Stimulated activated CD8-positive, alpha-beta memory T cell treated with anti-CD3 and anti-CD28 coated beads, Interleukin-2, amount 100 ng/mL, for 48 hours (primary cell): ENCODE measurements at places on chromosomes 4 and X.

DNA sequence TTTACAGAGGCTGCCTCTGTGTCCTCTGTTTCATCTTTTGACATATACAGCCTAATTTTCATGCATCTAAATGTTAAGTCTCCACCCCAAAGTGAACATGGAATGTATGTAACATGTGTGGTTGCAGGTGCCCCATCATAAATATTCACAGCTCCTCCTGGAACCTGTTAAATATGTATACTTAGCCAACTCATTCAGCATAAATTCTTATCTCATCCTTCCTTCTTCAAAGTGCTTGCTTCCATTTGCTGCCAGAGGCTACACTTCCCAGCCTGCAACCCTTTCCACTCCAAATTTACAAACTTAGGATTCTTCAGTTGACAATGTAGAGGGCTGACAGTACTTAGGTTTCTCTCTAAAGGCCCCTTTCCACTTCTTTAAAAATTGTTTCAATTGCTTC is 60.6 kb downstream of the F8 start:
- no peak for DNase-seq

DNA sequence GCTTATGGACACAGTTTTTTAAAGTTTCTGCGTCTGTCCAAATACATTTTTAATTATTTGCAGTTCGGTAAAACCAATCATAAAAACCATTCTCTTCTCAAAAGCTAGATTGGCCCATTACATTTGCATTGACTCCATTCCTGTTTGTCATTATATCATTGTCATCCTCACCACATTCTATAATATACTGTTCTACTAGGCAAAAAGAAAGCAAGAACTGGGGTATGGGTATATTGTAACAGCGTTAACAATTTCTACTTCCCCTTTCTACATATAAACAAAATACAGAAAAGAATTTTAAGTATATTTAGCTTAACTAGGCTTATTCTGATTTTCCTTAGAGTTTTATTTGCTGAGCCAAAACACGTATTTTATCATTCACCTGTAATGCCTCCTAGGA is 91.8 kb downstream of the RAP1GDS1 start:
- DNase-seq = no peak

- no peak for DNase-seq
Observed at GRCh38 chr4:5988086-5988845, 30.0 kb downstream of the C4orf50 start.

- no peak for DNase-seq
Observed at GRCh38 chr4:173530326-173531085, 477 bp upstream of the HAND2 start.

DNA sequence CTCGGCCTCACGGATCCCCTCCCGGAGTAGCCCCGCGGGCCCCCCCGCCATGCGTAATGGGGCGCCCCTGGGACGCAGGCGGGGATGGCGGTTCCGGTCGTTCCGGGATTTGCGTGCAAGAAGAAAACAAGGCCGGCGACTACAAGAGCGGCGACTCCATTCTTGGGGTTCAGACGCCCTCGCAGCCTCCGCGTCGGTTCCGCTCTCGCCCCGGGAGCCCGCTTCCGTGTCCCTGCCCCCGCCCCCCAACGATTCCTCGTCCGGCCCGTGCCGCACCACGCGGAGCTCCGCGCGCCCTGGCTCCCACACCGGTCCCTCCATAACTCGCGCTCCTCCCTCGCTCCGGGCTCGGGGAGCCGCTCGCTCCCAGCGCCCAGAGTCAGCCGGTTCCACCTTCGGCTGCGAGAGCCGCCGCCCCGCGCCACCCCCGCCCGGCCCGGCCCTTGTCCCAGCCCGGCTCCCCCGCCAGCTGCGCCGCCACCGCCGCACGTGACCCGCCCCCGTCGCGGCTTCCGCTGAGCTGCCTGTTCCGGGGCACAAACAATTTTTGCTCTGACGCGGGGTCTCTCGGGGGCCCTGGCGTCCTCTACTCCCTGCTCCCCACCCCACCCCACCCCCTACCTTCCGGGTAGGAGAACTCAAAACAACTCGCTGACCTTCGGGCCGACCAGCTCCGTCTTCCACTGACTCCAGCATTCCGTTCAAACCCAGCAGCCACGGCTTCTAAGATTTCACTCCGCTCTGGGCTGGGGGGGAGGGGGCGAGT is 78.8 kb upstream of the BCOR start:
- DNase-seq = peak; percentile 61

DNA sequence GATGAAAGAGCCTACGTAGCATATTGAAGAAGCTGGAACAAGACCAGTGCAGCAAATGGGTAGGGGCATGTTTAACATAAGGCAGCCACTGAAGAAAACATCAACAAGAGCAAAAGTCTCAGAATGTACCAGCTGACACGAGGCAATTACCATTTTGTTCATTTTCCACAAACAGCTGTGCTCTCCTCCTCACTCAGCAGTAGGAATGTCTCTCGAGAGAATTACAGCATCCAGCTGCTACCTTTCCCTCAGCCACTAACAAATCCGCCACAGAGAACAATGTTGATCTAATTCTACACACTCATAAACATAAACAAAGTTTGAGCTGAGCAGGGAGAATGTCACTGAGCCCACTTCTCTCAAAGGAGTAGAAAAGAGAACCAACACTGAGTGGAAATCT is 68.0 kb downstream of the OPHN1 start:
- DNase-seq = no peak

- no peak for DNase-seq
Observed at GRCh38 chr4:110619463-110620247, 3.2 kb downstream of the PITX2 start.

GRCh38 chr4:173837517-173837916 is 307.5 kb upstream of the HAND2 start:
- no peak for DNase-seq

DNA sequence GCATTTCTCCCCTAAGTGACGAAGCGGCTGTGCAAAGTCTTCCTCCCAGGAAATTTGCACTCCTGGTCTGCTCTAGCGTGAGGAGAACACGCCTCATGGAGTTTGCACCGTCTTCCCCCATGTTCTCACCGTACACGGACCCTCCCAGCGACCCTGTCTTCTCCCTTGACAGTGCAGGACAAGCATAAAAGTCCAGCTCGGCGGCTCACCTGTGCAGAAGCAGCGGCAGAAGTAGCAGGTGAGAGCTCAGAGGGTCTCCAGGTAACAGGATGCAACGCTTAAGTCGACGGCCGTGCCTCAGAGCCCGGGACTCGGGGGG is 314 bp downstream of the P2RY8 start:
- DNase-seq = no peak

GRCh38 chr4:165293061-165293460 is 34.4 kb upstream of the MSMO1 start:
- DNase-seq = no peak

DNA sequence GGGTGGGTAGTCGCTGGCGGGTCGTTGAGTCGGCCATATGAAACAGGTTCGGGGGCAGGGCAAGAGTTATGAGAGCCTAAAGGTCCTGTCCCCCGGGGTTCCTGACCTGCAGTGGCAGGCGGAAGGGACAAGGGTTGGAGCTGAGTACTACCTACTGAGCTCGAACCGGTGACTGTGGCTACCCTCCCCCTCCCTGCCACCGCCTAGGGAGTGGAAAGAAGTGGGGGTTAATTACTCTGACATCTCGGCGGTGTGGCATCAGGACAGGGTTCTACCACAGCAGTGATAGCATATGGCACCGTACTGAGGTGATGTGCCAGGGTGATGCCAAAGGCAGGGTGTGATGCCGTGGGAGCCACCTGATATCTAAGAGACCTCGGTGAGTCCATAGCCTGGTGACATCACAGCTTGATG is 307 bp downstream of the ATG4A start:
- DNase-seq = no peak

GRCh38 chr4:152101556-152102435 is 341.0 kb upstream of the GATB start:
- no peak for DNase-seq

- no peak for DNase-seq
Observed at GRCh38 chr4:180310616-180311015, 1932.6 kb upstream of the TENM3 start.
